ENCODE measurements at places on chromosomes 5 and 9. TPM values are rescaled to one million over a fixed set of nuclear protein-coding genes. Genes with fewer than 3 reads are reported as not detected.

GRCh38 chr9:84439250-84439649 lies 98.7 kb upstream of the SLC28A3 start:
- DNase-seq = peak; percentile 2

DNA sequence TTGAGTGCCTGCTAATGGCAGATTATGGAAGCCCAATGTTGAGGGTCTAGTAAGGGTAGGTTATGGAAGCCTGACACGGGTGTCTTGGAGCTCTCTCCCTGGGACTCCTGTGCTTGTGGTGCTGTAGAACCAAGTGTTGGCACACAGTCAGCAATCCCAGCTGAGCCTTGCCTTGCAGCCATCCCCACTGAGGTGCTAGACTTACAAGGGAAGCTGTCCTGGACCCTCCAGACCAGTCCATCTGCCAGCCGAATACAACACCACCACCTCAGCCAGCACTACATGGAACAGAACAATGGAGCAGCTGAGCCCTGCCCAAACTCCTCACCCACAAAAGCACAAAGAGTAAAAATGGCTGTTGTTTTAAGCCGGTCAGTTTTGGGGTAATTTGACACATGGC lies 90.5 kb upstream of the DNAH5 start:
- DNase-seq = no peak

- DNase-seq = no peak
These were observed 139.5 kb downstream of the MUSK start for GRCh38 chr9:110807956-110808598.

GRCh38 chr5:178986326-178986960 lies 8.7 kb downstream of the GRM6 start:
- DNase-seq = no peak

GRCh38 chr9:2214707-2215106 lies 199.6 kb downstream of the SMARCA2 start:
- peak; percentile 54 for DNase-seq

- DNase-seq = no peak
These were observed 139.1 kb upstream of the PPP2R2B start for GRCh38 chr5:147017621-147018020.

GRCh38 chr5:60056191-60056590 lies 162.7 kb upstream of the PDE4D start:
- DNase-seq = no peak

- DNase-seq = no peak
These were observed 11.2 kb upstream of the PCDH1 start for GRCh38 chr5:141889282-141889871.

DNA sequence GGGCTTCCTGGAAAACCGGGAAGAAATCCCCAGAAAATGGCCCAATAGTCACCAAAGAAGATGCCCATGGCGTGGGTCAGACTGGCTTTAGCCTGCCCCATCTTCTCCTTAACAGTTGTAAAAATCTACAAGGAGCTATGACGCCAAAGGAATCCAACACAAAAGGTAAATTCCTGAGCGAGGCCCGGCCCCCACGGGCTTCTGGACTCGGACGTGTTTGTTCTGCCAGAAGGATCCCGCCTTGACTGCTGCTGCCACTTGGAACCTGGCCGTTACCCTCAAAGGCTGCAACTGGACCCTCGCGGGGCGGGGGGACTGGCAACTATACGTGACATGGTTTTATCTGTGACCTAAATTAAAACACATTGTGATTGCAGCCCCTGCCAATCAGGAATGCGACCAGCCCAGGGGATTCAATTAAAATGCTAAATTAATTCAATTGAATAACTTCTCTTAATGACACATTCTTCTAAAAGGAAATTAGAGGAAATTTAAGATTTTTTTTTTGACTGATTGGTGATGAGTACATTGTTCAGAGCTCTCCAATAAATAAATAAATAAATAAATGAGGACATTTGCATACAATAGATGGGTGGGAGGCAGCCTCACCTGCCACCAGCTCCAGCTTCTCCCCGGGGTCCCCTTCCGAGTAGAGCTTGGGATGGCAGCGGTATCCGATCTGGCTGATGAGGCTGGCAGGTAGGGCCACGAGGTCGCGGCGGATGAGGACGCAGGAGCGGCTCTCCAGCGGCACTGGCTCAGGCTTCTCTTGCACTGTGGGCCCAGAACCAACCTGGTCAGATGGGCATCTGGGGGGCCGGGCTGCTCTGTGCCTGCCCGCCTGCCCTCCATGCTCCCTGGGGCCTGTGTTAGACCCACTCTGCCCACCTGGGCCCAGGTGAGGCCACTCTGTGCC lies 54.7 kb upstream of the UBAC1 start:
- no peak for DNase-seq

DNA sequence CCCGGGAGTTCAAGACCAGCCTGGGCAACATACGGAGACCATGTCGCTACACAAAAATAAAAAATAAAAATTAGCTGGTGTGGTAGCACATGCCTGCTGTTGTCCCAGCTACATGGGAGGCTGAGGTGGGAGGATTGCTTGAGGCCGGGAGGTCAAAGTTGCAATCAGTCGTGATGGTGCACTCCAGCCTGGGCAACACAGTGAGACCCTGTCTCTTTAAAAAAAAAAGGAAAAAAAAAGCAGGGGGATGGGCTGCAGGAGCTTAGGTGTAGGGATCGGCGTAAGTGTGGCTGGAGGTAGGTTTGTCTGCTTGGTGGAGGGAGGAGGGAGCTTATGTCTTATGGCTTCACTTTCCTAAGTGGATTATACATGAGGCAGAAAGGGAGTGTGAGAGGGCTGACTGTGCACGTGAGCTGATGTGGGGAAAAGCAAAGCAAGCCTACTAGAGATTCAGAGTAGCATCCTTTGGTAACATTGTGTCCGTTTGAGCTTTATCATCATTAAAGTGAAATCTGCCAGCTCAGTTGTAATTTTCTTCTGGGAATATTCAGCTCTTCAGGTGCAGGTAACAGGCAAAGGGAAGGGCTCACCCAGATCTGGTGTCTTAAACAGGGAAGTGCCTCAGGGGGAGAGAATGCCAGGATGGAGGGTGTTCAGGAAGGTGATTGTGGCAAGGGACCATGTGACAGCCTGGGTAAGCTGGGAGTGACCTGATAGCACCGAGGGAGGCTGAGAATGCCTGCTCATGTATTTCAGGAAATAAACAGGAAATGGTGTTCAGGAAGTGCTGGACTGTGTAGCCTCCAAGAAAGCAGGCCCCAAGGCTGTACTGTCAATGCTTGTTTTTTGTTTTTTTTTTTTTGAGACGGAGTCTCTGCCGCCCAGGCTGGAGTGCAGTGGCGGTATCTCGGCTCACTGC lies 17.6 kb upstream of the SETX start:
- peak; percentile 67 for DNase-seq

DNA sequence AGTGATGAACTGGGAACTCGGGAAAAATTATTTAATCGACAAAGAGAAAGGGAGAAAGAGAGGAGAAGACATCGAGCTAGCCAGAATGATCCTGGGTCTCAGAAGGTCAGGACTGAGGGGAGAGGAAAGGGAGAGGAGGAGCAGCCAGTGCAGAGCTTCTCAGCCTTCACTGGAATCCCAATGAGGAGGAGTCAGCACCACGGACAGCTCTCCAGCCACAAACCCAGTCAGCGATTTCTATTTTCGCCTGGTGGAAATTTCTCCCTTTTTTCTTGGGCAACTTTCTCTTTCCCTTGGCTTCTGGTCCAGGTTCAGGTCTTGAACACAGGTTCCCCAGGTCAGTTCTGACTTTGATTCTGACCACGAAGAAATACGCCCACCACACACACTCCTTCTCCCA lies 1.6 kb upstream of the BRINP1 start:
- DNase-seq = peak; percentile 41

- DNase-seq = no peak
These were observed 8.4 kb upstream of the GOLPH3 start for GRCh38 chr5:32182463-32183063.

The TEK gene
- total RNA-seq = not detected

The CYLC2 gene
- total RNA-seq = not detected

The MRPL22 gene
- 147 TPM for total RNA-seq

The TLX3 gene
- not detected for total RNA-seq

The SOX30 gene
- not detected for total RNA-seq

The TRIM36 gene
- total RNA-seq = 16.8 TPM

The SLC46A2 gene
- total RNA-seq = not detected

The FBXL7 gene
- 5.9 TPM for total RNA-seq

Data from A673 (cell line).